NCI-H1436 treated with DMSO at 0.1 percent for 48 hours (cell line): ENCODE measurements at places on chromosomes 4 and X.

- DNase-seq: no peak
Observed at GRCh38 chr4:71453531-71453930, 114.7 kb downstream of the SLC4A4 start.

- DNase-seq: no peak
Observed at GRCh38 chr4:38145033-38145678, 185.0 kb downstream of the PTTG2 start.

GRCh38 chrX:149516604-149517003 is 11.5 kb upstream of the IDS start:
- no peak for DNase-seq

- no peak for DNase-seq
Observed at GRCh38 chr4:15151033-15151432, 148.8 kb downstream of the CPEB2 start.

GRCh38 chr4:156443488-156443887 is 489.8 kb upstream of the CTSO start:
- no peak for DNase-seq

- no peak for DNase-seq
Observed at GRCh38 chr4:55405073-55405472, 9.3 kb downstream of the TMEM165 start.

- DNase-seq: no peak
Observed at GRCh38 chr4:184824081-184824775, 1.5 kb downstream of the ACSL1 start.

- no peak for DNase-seq
Observed at GRCh38 chrX:65591206-65591605, 56.6 kb upstream of the LAS1L start.

GRCh38 chrX:104428231-104428630 is 137.8 kb upstream of the IL1RAPL2 start:
- no peak for DNase-seq

- no peak for DNase-seq
Observed at GRCh38 chr4:184763150-184763780, 29.4 kb upstream of the CENPU start.

GRCh38 chr4:81353861-81354260 is 117.8 kb downstream of the RASGEF1B start:
- DNase-seq: no peak

DNA sequence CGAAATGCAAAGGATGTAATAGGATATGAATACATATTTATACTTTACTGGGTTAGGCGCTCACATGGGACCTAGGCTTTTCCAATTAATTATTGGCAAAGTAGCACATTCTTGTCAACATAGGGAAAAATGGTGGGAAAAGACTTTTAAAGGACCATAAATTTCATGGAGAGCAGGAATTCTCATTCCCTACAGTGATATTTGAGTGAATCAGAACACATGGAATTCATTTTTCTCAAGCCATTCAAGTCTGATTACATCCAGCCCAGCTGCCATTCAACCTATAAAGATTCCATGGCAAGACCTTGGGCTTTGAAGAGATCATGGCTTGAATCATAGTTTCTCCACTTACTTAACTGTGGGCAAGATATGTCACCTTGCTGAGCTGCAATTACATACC is 150.4 kb downstream of the SOWAHB start:
- no peak for DNase-seq

DNA sequence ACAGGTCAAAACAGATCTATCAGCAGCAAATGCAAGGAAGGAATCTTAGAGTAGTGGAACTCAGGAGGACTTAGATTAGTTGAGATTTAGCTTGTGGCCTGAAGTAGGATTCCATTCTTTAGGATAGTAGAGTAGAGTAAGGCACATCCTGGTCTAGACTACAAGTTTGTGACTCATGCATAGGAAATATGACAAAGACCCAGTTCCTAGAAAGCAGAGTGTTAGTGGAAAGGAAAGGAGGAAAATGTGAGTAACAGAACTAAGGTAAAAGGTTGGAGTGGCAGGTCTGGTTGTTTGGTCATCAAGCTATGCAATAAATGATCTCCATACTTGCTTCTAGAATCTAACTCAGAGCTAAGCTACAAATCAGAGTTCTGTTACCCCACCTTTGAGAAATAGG is 595.0 kb downstream of the ACTRT1 start:
- no peak for DNase-seq

- DNase-seq: no peak
Observed at GRCh38 chr4:162499478-162499877, 335.7 kb upstream of the FSTL5 start.

GRCh38 chr4:42547805-42548204 is 109.1 kb downstream of the ATP8A1 start:
- DNase-seq: no peak

GRCh38 chr4:149498246-149498645 is 317.4 kb downstream of the IQCM start:
- no peak for DNase-seq

DNA sequence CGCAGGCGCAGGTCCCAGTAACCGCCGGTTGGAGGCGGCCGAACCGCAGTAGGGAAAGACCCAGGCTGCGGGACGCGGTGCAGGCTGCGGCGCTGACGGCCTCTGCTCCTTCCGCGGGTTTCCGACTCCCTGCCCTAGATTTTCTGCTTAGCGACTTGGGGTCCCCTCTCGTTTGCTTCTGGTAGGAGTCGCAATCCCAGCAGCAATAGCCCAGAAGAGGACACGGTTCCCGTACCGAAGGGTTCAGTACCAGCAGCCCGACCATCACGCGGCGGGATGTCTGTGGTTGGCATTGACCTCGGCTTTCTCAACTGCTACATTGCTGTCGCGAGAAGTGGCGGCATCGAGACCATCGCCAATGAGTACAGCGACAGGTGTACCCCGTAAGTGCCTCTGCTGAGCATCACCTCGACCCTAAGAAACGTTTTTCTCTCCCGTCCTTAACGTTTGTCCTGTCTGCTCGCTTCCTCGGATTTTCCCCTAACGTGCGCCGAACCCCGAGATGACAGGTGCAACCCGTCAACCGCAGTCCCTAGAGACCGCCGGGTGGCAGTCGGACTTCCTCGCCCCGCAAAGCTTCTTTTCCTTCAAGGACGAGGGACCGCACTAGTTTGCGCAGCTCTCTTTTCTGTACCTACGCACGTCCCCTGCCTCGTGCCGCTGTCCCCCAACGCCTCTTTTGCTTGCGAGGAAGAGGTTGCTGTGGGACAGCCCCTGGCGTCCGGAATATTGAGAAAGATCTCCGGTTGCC is at the start of gene HSPA4L:
HSPA4L (plus strand) TSS at position 48 of the 751 bp plus-strand sequence; CDS start at position 277, 229 bp downstream.
- no peak for DNase-seq

DNA sequence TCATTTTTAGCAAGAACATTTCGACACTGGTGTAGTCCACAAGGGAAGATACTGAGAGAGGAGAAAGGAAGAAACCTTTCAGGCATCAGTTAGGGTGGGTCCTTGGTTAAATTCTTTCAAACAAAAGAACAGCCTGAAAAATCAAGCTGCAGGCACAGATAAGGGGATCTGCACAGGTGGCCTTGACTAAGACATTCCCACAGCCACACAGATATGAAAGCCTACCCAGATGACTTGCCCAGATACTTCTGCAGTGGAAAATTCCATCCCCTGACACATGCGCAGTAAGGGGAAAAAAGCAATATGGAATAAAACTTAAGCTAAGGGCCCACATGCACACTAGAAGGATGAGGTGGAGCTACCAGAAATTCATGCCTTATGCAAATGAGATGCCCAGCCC is 8.9 kb upstream of the TMEM165 start:
- no peak for DNase-seq

GRCh38 chr4:139154538-139154937 is 22.5 kb downstream of the ELF2 start:
- DNase-seq: no peak

GRCh38 chr4:4491396-4491893 is 50.4 kb downstream of the STX18 start:
- no peak for DNase-seq

DNA sequence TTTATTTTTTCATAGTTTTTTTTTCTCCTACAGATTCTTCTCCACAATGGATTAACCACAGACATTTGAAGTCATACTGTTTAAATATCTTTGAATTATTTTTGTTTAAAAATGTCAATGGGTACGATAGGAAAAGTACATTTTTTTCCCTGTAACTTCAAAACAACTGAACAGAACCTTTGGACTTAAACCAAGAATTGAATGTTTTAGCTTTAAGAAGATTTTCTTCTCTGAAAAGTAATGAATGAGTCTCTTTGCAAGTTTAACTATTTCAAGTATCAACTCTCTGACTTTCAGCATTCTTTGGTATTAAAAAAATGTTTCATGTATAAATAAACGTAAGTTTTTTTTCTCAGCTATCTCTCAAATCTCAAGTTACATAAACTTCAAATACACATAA is 364.3 kb downstream of the FBXO8 start:
- no peak for DNase-seq

DNA sequence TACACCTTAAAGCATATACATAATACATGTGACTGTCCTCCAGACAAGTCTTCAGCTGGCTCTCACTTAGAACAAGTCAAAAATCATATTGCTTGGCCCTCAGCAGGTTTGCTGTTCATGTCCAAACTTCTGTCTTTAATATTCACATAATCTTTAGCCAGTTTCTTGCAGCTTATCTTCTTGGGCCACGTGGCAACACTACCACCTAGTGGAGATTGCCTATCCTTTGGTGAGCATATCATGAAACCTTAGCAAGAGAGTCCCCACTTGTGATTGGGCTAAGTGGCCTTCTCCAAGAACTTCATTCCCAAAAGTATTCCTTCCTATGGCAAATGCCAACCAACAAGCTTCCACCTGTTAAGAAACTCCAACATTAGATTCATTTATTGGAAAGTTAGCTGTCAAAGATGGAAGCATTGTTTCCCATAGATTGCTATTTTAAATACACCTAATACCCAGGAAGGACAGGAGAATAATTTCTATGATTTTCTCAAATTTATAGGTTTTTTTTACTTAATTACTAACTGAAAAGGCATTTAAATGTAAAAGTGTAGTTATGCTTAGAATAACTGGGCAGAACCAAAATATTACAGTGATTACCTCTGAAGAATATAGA is 231.9 kb upstream of the INTU start:
- DNase-seq: no peak

DNA sequence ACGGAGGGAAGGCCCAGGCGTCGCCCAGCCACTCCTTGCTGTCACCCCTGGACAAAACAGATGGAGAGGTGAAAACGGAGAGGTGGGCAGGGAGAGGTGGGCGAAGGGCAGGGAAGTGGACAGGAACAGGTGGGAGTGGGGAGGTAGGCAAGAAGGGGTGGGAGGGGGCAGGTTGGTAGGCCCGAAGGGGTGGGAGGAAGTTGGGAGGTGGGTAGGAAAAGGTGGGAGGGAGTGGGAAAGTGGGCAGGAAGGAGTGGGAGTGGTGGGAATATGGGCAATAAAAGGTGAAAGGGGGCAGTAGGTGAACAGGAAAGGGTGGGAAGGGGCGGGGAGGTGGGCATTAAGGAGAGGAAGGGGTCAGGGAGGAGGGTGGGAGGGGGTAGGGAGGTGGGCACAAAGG is 9.0 kb upstream of the MAGEC1 start:
- DNase-seq: no peak

DNA sequence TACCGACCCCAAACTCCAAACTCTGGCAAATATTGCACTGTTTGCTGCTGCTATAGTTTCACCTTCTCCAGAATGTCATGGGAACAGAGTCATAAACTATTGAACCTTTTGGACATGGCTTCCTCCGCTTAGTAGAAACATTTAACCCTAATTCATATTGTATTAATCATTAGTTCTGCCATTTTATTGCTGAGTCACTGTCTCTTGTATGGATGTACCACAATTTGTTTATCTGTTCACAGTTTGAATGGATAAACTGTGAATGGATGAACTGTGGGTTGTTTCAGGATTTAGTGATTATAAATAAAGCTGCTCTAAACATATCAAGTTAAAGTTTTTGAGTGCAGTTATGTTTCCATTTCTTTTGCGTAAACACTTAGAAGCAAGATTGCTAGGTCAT is 10.1 kb downstream of the ANXA10 start:
- no peak for DNase-seq

DNA sequence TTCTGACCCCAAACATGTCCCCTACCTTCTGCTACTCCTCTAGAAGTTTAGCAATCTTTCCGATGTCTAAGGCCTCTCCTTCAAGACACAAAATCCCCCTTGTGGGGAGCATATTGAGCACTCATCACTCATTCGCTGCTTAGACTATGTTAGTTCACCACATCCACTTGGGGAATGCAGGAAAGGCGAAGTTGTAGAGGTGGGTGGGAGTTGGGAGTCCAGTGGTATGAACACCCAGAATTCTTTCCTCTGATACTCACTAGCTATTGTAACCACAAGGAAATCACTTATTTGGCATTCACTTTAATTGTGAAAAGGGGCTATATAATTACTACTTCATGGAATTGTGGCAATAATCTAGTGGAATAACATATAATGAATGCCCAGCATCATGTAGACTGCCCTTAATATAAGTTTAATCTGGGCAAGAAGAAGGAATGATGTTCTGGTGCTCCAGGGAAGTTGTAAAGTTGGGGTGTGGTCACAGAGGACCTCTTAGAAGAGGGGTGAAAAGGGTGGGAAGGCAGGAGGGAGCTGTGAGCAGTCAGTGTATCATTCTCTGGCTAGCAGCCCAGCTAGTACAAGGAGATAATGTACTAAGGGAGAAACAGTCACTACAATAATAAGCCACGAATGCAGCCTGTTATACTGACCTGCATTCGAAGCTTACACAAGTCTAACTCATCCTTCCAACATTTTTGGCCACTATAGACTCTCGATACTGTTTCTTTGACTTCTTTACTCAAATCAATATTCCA is 468.2 kb upstream of the DIPK2B start:
- no peak for DNase-seq

DNA sequence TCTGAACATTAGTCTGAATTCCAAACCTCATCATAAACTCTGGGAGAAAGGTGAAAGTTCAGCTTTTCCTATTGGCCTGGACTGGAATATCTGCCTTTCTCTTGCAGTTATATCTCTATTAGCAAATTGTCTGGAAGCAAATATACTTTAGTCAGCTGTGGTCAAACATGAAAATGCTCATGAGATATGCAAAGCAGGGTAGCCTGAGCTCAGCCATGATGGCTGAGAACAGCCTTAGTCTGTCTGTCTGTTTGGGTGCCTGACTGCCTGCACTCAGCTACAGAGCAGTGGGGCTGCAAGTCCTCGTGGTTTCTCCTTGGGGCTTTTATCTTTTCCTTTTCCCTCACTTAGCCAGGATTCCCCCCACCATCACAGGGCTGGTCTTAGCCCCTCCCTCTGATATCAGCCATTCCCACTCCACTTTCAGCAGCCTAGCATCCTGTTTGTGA is 19.5 kb upstream of the PGRMC2 start:
- DNase-seq: no peak

DNA sequence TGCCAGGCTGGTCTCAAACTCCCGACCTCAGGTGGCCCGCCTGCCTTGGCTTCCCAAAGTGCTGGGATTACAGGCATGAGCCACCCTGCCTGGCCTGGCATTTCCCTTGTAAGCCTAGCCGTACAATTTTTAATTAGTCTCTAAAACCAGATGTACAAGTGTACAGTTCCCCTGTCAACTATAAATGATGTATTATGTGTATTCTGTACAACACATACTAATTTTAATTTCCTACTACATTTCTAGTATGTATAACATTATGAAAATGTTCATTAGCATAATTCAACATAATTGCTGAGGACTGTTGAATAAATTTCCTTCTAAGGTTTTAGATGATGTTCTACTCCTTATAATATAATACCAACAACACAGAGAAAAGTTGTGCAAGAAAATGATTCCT is 27.8 kb downstream of the TBC1D1 start:
- no peak for DNase-seq
